ENCODE measurements at places on chromosomes 13 and 19.

DNA sequence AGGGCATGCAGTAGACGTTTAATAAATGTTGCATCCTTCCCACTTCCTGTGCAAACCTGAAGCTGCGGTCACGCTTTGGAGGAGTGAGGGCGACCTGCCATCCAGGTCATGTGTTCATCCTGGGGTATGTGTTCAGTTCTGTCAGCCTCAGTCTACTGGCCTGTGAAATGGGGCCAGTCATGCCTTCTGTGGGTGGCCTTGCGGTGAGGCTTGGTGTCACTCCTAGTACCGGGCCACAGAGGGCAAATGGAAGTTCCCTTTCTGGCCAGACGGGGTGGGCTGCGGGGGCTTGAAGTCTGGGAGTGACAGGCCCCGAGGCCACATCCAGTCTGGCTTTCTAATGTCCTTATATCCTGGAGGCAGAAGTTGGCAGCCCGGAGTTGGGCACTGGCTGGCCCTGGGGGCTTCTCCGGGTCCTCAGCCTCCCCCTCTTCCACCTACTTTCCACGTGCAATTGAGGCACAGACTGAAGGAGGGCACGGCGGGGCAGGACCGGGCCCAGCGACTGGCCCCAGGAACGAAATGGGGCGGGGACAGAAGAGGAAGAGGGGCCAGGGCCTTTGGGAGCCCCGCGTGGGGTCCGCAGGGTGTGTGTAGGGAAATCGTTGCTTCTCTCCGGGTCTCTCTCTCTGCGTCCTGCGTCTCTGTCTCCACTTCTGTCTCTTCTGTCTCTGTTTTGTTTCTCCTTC, 11.1 kb downstream of the PDE4A start:
- DNase-seq = peak; percentile 65

GRCh38 chr13:23902975-23903905, 5.9 kb upstream of the C1QTNF9B start:
- DNase-seq = no peak

DNA sequence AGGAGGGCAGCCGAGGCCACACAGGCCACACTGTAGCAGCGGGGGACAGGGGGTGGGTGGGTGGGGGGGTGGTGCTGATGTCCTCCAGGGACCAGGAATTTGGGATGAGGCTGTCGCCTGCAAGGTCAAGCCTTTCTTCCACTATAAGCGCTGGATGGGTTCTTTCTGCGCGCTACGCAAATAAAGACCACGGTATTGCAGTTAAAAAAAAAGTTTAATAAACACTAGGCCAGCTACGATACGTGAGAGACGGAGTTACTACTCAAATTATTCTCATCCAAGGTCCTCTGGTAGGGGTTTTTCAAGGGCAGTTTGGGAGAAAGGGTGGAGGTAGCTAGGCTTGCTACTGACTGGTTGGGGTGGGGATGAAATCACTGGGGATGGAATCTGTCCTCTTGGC, 508 bp upstream of the ZNF44 start:
- DNase-seq = no peak

GRCh38 chr19:53877361-53877766, 4.6 kb upstream of the PRKCG start:
- no peak for DNase-seq

- DNase-seq = no peak
Measured at GRCh38 chr13:36313047-36313969, 15.7 kb upstream of the CCDC169 start.

DNA sequence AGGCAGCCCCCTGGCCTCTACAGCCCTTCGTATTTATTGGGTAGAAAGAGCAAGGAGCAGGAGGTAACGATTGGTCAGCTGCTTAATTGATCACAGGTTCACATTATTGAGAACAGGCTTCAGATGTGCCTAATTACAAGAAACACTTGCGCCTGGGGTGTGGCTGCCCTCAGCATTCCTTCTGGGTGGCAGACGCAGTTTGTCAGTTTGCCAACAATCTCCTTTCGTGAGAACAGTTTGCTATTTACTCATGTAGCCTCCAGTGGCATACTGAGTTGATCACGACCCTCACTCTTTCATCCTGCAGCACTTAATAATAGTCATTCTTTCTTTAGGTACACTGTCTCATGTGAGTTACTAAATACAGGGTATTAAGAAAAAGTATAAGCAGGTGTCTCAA, 985.6 kb downstream of the SLITRK5 start:
- DNase-seq = no peak

GRCh38 chr13:41541142-41541938, 84.0 kb downstream of the RGCC start:
- DNase-seq = no peak

DNA sequence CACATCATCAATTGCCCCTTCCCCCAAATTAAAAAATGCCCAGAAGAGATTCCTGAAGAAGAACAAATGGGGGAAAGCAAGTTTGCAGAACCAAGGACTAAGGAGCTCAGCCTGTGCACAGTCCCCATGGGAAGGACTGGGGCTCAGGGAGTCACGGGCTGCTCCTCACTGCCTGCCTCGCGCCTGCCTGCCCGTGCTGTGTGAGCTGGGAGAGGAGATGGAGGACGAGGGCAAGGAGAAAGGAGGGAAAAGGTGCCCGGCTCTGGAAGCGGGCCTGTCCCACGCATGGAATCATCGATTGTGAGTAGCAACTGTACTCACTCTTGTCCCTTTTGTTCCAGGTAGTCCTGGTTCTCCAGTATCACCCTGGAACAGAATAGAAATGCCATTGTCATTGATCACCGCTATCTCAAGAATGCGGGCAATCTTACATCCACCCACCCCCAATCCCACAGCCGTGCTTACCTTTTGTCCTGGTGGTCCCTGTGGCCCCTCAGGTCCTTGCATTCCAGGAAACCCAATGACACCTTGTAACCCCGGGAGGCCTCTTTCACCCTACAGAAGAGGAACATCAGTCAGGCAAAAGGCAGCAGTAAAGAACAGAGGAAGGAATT, 93.4 kb downstream of the COL4A1 start:
- no peak for DNase-seq

DNA sequence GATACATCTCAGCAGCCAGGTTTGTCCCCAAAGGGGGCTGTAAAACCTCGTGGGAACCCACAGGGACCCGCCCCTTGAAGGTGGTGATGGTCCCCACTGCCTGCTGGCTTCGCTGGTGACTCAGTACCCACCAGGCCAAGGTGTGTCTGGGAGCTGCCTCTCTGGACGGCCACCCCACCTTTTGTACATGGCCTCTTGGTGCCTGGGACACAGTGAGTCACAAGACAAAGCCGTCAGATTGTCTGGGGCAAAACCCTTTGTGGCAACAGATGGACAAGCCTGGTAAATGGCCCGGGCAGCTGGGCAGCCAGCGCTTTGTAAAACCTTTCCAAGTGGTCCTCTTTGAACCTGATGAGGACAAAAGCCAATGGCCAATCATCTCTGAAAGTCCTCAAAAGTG, 27.9 kb upstream of the KLF2 start:
- DNase-seq = no peak

DNA sequence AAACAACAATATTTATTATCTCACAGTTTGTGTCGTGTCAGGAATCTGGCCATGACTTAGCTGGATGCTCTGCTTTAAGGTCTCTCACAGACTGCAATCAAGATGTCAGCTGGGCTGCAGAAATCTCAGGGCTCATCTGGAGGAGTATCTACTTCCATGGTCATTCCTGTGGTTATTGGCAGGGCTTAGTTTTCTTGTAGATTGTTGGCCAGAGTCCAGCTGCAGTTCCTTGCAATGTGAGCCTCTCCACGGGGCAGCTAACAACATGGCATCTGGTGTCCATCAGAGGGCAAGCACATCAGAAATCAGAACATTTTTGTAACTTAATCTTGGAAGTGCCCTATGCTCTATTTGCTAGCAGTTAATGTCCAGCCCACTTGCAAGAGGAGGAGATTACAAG, 45.7 kb upstream of the TDRD3 start:
- no peak for DNase-seq

DNA sequence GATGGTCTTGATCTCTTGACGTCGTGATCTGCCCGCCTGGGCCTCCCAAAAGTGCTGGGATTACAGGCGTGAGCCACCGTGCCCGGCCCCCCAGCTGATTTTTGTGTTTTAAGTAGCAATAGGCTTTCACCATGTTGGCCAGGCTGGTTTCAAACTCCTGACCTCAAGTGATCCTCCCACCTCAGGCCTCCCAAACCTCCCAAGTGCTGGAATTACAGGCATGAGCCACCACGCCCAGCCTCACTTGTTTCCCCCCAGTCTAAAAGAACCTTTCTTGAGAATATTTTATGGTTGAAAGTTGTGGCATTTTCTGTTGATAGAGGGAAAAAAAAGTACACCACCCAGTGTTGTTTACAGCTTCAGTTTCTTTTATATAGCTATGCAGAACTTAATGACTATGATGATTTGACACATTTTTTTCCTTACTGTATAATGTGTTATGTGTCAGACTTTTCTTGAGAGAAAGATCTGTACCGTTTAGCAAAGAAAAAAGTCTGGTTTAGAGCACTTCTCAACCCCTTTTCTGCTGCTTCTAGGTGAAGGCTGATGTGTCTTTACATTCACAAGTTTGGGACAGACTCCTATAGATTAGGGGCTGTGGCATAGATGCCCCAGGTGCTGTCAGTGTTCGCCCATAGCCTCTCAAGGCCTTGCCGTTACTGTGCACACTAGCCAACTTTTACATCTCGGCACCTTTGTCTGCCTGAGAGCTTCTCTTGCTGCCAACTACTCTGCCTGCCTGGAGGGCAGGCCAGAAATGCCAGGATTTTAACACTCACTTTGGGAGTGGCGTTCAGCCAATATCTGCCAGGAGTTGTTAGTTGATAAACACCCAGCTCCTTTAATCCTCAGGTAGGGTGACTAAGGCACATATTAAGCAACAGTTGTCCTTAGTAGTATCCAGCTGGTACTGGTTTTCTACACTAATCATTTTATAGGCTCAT, 33.0 kb downstream of the KCTD4 start:
- no peak for DNase-seq

DNA sequence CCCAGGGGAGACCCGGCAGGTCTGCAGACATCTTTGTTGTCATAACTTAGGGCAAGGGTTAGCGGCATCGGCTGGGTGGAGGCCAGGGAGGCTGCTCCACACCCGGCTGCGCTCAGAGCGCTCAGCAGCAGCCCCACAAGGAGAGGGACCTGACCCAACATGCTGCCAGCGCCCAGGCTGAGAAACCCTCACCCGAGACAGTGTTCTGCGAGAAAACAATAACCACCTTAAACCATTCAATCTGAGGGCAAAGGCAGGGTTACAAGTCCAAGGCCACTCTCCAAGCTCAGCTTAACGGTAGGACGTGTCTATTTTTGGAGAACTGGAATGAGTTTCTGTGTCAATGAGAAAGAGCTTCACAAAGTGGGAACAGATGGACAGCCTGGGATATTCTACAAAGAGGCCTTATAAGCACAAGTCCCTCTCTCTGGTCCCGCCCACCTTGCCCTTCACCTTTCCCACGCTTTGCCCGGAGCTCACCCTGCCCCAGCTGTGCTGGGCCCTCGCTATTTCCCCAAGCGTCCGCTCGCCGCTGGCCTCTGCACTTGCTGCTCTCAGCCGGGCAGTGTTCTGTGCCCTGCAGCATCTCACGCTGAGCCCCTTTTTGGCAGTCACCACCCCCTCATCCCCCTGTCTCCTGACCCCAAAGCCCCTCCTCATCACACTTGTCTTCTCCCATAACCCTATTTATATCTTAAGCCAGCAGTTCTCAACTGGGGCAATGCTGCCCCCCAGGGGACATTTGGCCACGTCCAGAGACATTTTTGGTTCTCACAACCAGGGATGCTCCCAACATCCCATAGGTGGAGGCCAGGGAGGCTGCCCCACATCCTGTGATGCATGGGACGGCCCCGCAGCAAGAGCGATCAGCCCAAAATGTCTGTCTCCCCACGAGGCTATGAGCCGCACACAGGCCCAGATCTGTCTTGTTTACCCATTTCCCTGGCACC, 17.6 kb downstream of the PPP1R12C start:
- DNase-seq = no peak

GRCh38 chr13:37752146-37752545, 117.4 kb downstream of the TRPC4 start:
- no peak for DNase-seq

- DNase-seq = no peak
Measured at GRCh38 chr13:96473526-96474180, 383.7 kb downstream of the HS6ST3 start.

- no peak for DNase-seq
Measured at GRCh38 chr13:112712451-112713207, 22.8 kb downstream of the ATP11A start.

DNA sequence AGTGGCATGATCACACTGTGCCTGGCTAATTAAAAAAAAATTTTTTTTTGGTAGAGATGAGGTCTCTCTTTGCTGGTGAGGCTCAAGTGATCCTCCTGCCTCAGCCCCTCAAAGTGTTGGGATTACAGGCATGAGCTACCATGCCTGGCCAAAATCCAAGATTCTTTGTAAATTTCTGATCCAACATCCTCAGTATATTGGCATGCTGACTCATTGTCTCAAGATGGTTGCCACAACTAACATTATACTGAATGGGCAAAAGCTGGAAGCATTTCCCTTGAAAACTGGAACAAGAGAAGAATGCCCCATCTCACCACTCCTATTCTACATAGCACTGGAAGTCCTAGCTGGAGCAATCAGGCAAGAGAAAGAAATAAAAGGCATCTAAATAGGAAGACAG, 100.0 kb downstream of the KLF5 start:
- no peak for DNase-seq

- no peak for DNase-seq
Measured at GRCh38 chr19:29789007-29789406, 22.8 kb upstream of the CCNE1 start.

DNA sequence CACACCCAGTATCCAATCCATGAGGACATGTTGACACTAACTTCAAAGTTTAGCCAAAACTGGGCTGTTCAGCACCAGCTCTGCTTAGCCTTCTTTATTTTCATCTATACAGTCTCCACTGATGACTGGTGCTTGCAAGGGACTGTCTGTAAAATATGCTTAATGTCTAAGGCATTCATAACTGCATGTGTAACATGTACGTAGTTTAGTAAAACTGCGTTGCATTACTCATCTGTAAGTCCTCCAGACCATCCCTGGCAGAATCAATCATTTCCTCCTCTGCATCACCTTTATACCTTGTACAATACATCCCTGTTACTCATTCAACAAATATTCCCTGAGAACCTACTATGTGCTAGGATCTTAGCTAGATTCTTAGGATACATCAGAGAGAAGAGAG, 362.1 kb downstream of the MTUS2 start:
- no peak for DNase-seq

GRCh38 chr13:113602291-113602988, 17.9 kb downstream of the TFDP1 start:
- no peak for DNase-seq
